ENCODE measurements at places on chromosomes 1 and 21.

- peak; percentile 87 for ATAC-seq
Observed at GRCh38 chr1:171251042-171251951, 3.0 kb downstream of the FMO1 start.

DNA sequence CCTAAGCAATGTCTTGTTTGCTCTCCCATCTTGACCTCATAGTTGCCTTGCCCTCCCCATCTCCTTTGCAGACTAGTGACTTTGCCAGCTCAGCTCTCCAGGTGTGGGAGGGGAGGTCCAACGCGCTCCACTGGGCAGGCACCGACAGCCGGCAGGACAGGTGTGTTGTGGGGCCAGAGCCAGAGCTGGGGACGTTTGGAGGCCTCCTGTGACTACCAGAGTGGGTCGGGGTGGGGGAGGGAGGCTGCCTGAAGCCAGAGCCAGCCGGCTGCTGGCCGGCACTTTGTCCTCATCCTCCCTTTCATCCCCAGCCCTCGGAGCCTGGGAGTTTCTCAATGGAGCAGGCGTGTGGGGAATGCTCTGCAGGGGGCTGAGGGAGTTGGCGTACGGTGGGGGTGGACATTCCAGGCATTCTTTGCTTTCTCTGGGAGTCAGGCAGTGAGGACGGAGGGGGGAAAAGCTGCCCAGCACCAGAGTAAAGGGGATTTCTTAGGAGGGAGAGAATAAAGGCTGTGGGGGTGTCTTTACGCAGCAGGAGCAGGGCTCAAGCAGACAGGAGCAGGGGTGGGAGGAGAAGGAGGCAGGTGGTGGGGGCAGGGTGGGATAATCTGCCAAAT is 20.2 kb downstream of the NUAK2 start:
- peak; percentile 45 for ATAC-seq

DNA sequence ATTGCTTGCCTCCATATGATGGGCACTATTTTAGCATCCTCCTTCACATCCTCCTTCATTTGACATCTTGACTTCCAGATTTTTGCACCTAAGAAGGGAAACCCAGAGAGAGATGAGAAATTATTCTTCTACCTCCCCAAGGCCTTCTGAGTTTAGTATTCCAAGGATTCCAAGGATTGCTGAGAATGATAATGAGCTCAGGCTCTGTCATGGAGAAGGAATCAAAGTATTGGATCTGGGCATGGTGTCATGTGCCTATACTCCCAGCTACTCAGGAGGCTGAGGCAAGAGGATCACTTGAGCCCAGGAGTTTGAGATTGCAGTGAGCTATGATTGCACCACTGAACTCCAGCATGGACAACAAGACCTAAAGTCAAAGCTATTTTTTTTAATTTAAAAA is 26.6 kb upstream of the ZNF281 start:
- no peak for ATAC-seq

- peak; percentile 8 for ATAC-seq
Observed at GRCh38 chr1:56525489-56526041, 53.8 kb downstream of the PLPP3 start.

DNA sequence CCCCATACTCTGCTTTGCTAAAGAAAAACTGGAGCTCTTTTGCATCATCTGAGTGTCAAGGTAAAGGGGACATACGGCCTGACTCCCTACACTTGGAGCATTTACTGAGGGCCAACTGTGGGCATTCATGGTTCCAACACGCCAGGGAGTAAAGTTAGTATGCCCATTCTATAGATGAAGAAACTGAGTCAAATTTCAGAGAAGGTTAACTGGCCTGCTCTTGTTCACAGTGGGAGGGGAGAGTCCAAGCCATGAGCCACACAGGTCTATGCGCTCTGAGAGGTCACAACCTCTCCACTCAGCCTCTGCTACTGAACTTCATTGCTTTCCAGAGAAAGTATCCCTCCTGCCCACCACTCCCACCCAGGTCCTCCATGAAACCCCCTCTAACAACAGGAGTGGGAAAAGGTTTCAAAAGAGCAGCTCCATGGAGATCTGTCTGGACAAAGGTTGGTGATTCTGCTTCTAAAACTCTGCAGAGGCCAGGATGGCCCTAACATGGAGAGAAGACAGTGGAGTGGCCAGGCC is 6.8 kb upstream of the KCNN3 start:
- no peak for ATAC-seq

GRCh38 chr1:43757343-43758053 is 50.2 kb downstream of the ST3GAL3 start:
- no peak for ATAC-seq

All from motor neuron (in vitro differentiated cells).